Natural killer cell (primary cell): ENCODE measurements at places on chromosomes 7 and 10.

GRCh38 chr10:131760416-131761166 is 140.2 kb upstream of the PPP2R2D start:
- no peak for DNase-seq

DNA sequence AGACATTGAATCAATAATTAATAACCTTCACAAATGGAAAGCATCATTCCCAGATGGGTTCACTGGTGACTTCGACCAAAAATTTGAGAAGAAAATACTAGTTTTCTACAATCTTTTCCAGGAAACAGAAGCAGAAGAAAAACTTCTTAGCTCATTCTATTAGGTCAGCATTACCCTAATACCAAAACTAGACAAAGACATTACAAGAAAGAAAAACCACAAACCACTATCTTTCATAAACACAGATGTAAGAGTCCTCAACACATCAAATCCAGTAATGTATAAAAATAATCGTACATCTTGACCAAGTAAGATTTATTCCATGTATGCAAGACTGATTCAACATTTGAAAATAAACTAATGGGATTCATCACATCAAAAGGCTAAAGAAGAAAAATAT is 64.0 kb upstream of the CDK1 start:
- DNase-seq, result no peak

GRCh38 chr10:20712774-20713173 is 184.3 kb downstream of the NEBL start:
- no peak for DNase-seq

DNA sequence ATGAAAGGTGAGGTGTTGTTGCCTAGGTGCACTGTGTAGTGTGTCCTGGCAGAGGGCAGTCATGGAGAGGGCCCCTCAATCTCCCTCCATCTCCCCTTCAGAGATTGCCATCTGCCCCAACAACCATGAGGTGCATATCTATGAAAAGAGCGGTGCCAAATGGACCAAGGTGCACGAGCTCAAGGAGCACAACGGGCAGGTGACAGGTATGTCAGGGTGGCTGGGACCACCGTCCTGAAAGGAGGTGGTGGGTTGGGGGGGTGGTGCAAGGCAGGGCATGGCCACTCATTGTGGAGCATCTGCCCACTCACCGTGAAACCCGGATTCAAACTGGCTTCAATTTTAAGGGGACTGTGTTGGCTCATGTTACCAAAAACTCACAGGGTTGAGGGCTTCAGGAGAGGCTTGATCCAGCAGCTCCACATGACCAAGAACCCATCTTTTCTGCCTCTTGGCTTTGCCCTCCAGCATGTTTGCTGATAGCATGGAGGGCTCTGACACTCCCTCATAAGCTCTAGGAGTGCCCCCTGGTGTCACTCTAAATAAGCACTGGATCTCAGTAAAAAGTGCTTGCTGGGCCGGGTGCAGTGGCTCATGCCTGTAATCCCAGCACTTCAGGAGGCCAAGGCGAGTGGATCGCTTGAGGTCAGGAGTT is 12.2 kb downstream of the ARPC1B start:
- DNase-seq, result peak; percentile 71

GRCh38 chr7:101884671-101885596 is 67.5 kb downstream of the CUX1 start:
- no peak for DNase-seq

GRCh38 chr10:34464591-34464990 is 350.5 kb downstream of the PARD3 start:
- DNase-seq, result no peak

DNA sequence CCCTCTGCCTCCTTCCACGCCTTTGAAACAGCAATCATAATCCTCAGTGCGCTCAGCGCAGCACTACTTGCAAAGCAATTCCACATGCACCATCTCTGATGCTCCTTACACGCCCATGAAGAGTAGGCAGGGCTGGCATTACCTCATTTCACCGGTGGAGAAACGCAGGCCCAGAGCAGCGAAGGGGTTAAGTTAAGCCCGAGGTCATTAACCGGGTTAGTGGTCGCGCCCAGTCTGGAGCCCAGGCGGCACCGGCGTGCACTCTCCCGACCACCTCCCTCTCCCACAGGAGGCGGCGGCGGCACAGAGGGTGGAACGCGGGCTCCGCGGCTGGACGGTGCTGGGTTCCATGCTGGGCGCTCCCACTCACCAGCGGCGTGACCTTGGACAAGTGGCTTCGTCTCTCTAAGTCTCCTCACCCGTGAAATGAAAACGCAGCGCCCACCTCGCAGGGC is 515 bp downstream of the FASTK start:
- DNase-seq, result no peak

GRCh38 chr7:4817178-4817901 is 41.9 kb downstream of the AP5Z1 start:
- no peak for DNase-seq

- DNase-seq, result no peak
These were observed 107.9 kb upstream of the FRMD4A start for GRCh38 chr10:14438576-14438975.

- DNase-seq, result no peak
These were observed 82.8 kb upstream of the GRB10 start for GRCh38 chr7:50865450-50865849.

- DNase-seq, result no peak
These were observed 27.6 kb downstream of the ANKRD7 start for GRCh38 chr7:118252087-118252486.

DNA sequence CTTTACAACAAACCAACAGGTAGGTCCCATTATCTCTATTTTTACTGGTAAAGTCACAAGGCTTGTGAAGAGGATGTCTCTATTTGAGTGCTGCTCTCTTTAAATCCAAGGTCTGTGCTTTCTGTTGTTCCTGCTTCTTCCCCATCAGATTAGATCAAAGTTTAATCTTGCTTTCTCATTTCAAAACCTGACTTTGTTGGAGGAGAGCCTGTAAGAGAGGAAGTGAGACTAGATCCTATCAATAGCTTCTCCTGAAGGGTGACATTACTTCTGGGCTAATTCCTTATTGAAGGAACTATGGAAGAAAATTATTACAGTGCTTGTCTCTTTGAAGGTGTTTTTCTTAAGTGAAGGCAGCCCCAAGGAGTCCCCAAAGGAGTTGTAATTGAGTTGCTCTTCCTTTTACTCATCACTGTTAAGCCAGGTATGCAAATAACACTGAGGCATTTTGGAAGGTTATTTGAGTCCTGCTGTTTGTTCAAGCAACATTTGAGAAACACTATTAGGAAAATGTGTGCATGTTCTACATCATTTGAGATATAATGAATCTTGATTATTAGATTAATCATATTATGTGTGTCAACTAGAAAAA is 146.2 kb upstream of the MBL2 start:
- DNase-seq, result no peak

GRCh38 chr7:99588868-99589267 is 9.2 kb upstream of the TMEM225B start:
- DNase-seq, result no peak
